ENCODE measurements at places on chromosomes 4 and X. TPM values are rescaled to one million over a fixed set of nuclear protein-coding genes. Genes with fewer than 3 reads are reported as not detected.

GRCh38 chr4:85522277-85522676, 47.3 kb downstream of the ARHGAP24 start:
- DNase-seq, result no peak

DNA sequence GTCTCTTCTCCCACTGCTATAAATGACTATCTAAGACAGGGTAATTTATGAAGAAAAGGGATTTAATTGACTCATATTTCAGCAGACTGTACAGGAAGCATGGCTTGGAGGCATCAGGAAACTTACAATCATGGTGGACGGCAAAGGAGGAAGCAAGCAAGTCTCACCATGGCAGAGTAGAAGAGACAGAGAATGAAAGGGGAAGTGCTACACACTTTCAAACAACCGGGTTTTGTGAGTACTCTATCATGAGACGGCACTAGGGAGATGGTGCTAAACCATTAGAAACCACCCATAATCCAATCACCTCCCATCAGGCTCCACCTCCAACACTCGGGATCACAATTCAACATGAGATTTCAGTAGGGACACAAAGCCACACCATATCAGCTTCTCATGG, 11.1 kb downstream of the UBE2NL start:
- no peak for DNase-seq

- DNase-seq, result no peak
These were observed 8.5 kb upstream of the SETD7 start for GRCh38 chr4:139564502-139564901.

GRCh38 chrX:47863187-47863586, 26.5 kb downstream of the ZNF81 start:
- no peak for DNase-seq

- peak; percentile 1 for DNase-seq
These were observed 763.0 kb downstream of the DMD start for GRCh38 chrX:32448320-32448719.

DNA sequence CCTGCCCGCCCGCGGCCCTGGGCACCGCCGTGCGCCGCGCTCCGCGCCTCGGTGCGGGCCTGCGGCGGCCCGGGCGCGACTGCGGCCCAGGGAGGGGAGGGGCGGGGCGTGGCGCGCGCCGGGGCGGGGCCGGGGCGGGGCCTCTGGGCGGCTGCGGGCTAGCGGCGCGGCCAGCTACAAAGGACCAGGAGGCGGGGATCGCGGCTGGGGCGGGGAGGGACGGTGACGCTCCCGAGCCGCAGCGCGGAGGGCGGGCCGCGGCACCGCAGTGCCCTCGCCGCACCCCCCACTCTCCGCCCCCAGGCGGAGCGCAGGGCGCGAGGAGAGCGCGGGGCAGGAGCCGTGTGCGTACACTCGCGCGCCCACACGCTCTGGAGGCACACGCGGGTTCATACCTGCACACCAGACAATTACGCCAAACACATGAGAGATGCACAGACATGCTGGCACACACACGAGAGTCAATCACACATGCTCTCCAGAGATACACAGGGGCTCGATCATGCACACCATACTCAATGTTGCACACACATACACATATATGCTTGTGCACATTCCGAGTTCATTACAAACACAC, at the start of gene CRMP1:
Gene CRMP1 (minus strand): TSS at position 83 of the 577 bp plus-strand sequence. CDS start 117 bp downstream, outside the sequence.
- DNase-seq, result no peak

DNA sequence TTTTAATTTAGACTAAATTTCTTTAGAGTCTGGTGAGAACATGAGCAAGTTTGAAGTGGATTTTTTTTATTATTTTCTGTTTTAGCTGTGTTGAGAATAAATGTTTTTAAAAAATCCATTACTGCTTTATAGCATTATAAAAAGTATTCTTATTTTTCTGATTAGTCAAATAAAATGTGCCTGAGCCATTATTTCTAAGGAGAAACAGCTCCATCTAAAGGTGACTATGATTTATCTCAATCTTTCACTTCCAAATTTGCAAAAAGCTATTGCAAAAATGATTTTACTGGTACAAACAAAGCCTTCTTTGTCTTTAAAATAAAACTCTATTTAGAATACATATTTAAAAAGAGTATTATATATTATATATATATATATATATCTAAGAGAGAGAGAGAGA, 959.2 kb downstream of the FAM133A start:
- no peak for DNase-seq

DNA sequence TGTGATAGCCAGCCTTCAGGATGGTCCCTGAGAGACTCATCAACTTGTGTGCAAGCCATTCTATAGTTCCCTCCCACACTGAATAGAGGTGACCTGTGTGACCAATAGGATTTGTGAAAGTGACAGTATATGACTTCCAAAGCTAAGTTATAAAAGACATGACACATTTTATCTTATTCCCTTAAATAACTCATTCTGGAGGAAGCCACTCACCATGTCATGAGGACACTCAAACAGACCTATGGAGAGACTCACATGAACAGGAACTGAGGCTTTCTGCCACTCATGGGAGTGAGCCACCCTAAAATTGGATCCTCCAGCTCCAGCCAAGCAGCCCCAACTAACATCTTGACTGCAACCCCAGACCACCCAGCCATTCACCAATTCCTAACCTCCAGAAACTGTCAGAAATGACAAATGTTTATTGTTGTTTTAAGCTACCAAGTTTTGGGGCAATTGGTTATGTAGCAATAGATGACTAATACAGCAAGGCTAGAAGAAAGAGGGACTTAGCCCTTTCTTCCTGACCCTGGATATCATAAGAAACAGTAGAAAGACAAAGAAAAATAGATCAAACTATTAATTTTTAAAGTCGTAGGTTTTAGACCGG, 9.0 kb upstream of the CHIC2 start:
- peak; percentile 38 for DNase-seq

GRCh38 chrX:38649674-38650647, 88.6 kb downstream of the TSPAN7 start:
- DNase-seq, result no peak

The ZDHHC9 gene
- total RNA-seq, result 22.0 TPM

The KIAA1210 gene
- not detected for total RNA-seq

Data from fibroblast of villous mesenchyme (primary cell).